ENCODE measurements at places on chromosomes 1 and 21.

GRCh38 chr1:160399544-160400222, 681 bp upstream of the VANGL2 start:
- DNase-seq = peak; percentile 66

GRCh38 chr1:207181847-207182246, 77.8 kb downstream of the C4BPA start:
- no peak for DNase-seq

GRCh38 chr1:229461032-229461668, 27.3 kb upstream of the ACTA1 start:
- peak; percentile 24 for DNase-seq

DNA sequence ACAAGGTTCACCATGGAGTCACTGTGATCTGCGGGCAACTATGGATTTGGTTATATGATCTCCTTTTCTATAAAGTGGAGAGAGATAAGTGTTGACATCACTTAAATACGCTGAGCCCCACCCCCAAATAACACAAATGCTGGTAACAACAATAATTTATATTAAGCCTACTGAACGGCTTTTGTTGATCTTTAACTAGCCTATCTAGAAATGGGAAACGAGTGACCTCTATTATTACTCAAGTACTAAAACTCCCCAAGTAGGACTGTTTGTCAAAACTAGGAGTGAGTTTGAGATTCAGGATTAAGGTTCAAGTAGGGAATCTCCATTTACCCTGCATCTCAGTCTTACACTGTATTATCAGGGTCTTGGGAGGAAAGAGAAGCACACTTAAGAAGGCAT, 52.2 kb downstream of the MAP3K7CL start:
- no peak for DNase-seq

DNA sequence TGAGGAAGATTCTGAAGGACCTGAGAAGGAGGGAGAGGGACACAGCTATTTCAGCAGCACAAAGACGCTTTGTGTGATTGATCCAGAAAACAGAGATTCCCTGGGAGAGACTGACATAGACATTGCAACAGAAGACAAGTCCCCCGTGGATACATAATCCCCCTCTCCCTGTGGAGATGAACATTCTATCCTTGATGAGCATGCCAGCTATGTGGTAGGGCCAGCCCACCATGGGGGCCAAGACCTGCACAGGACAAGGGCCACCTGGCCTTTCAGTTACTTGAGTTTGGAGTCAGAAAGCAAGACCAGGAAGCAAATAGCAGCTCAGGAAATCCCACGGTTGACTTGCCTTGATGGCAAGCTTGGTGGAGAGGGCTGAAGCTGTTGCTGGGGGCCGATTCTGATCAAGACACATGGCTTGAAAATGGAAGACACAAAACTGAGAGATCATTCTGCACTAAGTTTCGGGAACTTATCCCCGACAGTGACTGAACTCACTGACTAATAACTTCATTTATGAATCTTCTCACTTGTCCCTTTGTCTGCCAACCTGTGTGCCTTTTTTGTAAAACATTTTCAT, 161.3 kb upstream of the SGIP1 start:
- no peak for DNase-seq

DNA sequence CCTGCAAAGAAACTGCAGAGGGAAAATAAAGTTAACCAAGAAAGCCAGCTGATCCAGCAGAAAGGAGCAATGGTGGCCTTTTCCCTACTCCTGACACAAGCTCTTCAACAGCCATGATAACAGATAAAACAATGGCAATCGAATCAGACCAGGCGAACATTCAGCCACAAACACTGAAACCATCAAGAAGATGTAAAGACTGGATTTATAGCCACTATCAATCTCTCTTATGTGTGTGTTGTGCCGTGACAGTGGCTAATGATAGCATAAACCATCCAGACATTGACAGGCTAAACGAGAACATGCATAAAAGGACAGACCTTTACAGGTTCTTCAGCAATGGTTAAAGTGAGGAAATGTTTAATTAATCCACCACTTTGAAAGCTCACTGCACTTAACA, 78.1 kb upstream of the RAB4A start:
- no peak for DNase-seq

DNA sequence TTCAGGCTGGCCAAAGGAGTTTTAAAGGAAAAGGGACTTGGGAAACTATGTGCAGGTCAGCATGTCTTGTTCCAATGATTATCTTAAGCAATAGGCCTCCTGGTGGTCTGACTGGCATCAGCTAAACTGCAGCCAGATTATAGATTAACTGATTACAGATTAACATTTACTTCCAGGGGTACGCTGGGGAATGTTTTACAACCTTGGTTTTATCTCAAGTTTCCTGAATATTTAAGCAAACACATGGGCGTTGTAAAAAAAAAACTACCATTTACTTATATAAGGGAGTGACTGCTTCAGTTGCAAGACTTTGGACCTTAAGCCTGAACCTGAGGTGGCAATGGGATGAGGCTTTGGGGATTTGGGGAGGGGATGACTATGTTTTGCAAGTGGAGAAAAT, 600.6 kb upstream of the B3GALT2 start:
- no peak for DNase-seq

DNA sequence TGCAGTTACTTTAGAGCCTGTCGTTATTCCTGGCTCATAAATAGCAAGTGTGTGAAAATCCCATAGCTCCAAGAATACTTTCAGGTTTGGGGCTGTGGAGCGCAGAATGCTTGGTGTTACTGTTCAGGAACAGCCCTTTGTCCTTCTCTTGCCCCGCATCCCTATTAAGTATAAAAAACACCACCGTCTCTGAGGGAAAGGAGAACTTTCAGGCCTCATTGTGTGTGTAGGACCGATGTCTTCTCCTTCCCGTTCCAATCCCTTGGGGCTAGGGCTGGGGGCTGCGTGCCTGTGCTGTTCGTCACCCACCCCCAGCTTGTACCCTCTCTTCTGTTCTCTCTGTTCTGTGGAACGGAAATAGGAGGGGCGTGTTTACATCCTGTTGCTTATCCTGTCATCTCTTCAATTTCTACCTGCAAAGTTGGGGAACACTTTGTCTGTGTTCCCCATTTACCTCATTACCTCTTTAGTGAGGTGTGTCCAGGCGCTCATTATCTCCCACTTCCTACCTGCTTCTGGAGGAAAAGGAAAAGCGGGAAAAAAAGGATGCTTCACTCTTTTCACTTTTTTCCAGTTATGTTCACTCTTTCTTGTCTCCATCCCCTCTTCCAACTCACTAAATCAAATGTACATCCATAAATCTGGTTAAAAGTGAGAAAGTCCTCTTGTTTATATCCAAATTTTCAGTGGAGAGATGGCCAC, 788 bp upstream of the TXNIP start:
- peak; percentile 61 for DNase-seq

DNA sequence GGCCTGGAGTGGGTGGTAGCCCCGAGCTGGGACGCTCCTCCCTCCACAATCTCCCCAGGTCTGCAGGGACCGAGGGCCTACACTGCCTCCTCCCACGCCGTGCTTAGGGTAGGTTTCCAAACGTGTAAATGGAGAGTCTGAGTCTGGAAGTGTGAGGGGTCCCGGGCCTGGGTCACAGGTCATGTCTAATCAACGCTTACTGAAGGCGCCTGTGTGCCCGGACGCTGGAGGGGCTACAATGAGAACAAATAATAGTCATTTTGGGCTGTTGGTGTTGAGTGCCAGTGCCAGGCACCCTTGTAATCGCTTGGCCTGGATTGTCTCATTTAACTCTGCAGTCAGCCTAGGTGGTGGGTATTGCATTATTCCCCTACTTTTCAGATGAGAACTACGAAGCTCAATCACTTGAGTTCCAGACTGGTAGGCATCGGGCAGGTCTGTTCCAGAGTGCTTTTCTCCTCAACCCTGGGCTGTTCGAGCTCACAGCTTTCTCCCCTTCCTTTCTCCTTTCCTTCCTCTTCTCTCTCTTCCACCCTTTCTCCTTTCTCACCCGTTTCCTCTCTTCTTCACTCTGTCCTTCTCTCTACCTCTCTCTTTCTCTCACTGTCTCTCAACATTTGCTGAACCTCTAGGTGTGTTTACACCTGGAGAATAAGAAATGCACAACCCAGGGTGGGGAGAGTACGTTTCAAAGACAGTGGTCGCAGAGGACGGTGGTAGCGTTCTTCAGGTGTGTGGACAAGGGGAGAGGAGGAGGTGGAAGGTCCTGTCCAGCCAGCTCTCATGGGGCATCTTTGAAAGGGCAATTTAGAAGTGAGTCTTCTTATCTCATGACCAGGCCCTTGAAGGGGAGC, 883 bp downstream of the SLC66A1 start:
- no peak for DNase-seq

DNA sequence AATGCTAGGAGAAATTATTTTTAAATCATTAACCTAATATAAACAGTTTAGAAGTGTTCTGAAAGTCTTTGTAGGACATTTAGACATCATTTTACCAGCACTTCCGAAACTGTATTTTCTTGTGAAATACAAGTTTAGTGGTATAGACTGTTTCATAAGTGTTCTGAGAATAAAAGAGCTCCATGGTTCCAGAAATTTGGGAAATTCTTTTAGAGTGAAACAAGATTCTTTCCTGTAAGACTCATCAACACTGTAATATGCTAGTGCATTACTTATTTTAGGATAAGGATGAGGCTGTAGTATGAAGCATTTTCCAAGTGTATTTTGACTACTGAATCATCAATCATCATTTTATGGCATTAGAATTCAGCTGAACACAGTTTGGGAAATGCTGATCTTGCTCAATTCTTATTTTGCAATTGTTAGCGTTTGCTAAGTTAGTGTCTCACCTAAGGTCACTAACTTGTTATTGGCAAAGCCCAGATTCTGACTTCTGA, 73.4 kb downstream of the CEP350 start:
- DNase-seq = no peak

GRCh38 chr21:18553786-18554185, 150.2 kb upstream of the TMPRSS15 start:
- DNase-seq = no peak

- DNase-seq = no peak
Observed at GRCh38 chr21:28669321-28669720, 323.4 kb downstream of the LTN1 start.

DNA sequence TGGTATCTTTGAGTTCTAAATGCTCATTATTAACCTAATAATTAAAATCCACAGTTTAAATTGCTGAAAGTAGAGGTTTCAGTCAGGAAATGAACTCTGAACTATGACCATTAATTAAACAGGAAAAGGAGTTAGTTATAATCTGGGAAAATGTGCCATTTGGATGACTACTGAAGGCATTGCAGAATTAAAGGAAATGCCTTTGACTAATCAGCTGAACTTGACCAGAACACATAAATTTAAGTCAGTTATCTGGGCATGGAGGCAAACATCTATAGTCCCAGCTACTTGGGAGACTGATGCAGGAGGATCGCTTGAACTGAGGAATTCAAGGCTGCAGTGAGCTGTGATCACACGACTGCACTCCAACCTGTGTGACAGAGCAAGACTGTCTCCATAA, 31.9 kb downstream of the SLC44A5 start:
- DNase-seq = no peak

- DNase-seq = no peak
Observed at GRCh38 chr1:243605604-243606003, 244.4 kb downstream of the AKT3 start.

- DNase-seq = no peak
Observed at GRCh38 chr1:175572932-175573868, 170.2 kb downstream of the TNR start.

DNA sequence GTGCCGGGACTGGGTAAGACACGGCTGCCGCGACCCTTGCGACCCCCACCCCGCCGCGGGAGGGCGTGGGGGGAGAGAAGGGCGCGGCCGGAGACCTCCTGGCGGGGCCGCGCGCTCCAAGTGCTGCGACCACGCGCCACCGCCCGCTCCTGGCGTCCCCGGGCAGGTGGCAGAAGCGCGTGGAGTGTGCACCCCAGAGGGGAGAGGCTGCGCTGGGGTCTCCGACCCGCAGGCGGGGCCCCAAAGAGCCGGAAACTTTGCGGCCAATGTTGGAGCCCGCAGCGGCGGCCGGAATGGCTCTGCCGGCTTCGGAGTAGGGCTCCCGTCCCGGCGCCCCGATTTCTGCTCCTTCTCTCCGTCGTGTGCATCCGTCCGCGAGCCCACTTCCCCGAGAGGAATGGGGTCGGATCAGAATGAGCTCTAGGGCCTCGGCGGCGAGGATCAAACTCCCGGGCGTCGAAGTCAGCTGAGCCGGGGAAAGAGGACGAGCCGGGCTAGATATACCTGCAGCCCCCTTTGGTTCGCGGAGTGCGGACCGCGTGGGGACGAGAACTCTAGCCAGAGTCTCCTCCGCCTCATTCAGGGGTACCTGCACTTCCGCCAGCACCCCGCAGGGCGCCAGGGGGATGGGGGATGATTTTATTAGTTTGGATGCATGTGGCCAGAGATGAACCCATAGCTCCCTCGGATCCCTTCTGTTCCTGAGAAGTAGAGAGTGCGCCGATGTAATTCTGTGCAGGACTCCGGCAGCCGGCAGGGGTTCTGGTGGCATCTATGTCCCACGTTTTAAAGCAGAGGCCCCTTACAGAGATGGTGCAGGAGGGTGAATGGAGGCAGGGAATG, 751 bp downstream of the STUM start:
- no peak for DNase-seq

DNA sequence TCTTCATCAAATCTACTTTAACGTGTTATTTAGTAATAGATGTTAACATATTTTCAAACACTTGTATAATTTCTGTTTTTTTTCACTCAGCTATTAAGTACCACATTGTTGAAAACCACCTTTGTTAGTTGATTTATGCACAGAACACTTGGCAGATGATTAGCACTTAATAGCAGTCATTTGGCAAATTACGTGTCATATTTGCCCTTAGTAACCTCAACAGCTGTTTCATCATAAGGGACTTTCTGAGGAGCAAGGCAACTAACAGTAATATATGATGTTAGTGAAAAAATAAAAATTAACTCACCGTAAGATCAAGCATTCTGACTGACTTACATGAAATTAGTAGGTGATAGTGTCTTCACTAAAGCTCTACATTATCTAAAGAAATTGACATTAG, 186.4 kb downstream of the HMCN1 start:
- DNase-seq = no peak

- no peak for DNase-seq
Observed at GRCh38 chr1:228542981-228543380, 55.8 kb downstream of the RNF187 start.

GRCh38 chr1:211932933-211933254, 102.3 kb upstream of the LPGAT1 start:
- DNase-seq = no peak

DNA sequence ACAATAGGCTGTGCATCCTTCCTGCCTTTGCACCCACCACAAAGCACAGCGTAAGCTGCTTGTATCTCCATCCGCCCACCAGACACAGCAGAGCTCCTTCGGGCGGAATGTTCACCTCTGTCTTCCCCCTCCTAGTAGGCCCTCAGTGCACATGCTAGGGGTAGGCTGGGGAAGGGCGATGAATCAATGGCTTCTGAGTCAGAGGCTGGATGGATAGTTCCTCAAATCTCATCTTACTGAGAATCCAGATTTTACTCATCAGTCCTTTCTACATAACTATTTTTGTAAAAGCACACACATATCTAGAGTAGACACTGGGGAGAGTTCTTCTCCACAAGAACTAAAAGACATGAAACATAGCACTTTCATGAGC, 73.8 kb downstream of the BCAR3 start:
- no peak for DNase-seq

DNA sequence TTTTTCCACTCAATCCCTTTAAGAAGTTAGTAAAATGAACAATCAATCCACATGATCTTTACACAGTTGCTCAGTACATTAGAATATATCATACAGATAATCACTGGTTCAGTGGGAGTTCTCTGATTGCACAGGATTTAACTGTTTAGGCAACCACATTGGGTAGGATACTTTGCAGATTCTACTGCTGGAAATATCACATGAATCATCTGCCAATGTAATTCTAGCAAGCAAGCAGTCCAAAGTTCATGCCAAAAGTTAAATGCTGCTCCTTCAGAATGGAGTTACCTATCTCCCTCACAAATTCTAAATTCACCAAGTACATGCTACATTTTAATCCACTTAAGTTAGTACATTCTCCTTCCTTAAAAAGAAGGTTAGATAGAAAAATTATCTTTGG, 52.4 kb downstream of the NEGR1 start:
- DNase-seq = no peak

Measured in C1 segment of cervical spinal cord (tissue), 14 donors.